ENCODE measurements at places on chromosomes 5 and 9.

- no peak for DNase-seq
Observed at GRCh38 chr9:134628354-134628736, 13.3 kb upstream of the COL5A1 start.

DNA sequence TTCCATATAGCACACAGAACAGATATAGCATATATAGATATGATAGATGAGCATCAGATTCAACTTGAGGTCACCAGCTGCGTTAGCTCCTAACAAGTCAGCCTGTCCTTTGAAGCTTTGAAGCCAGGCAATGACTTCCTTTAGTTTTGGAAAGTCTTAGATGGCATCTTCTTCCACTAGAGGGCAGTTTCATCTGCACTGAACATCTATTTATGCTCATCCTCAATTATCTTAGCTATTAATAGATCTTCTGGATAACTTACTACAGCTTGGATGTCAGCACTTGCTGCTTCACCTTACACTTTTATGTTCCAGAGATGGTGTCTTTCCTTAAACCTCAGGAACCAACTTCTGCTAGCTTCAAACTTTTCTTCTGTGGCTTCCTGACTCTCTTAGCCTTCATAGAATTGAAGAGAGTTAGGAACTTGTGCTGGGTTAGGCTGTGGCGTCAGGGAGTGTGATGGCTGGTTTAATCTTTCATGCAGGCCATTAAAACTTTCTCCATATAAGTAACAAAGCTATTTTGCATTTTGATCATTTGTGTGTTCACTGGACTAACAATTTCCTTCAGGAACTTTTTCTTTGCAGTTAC lies 1401.4 kb downstream of the EFNA5 start:
- no peak for DNase-seq

- no peak for DNase-seq
Observed at GRCh38 chr9:96858018-96858573, 3.8 kb upstream of the ZNF782 start.

DNA sequence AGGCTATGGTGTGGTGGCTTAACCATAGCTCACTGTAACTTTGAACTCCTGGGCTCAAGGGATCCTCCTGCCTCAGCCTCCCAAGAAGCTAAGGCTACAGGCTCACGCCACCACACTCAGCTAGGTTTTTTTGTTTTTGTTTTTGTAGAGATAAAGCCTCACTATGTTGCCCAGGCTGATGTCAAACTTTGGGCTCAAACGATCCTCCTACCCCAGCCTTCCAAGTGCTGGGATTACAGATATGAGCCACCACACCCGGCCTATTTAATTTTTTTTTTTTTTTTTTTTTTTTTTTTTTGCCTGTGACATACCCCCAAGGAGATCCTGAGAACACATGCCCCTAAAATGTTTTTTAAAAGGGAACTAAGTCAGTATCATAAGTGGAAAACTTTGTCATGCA lies 10.4 kb downstream of the FUBP3 start:
- DNase-seq: no peak

DNA sequence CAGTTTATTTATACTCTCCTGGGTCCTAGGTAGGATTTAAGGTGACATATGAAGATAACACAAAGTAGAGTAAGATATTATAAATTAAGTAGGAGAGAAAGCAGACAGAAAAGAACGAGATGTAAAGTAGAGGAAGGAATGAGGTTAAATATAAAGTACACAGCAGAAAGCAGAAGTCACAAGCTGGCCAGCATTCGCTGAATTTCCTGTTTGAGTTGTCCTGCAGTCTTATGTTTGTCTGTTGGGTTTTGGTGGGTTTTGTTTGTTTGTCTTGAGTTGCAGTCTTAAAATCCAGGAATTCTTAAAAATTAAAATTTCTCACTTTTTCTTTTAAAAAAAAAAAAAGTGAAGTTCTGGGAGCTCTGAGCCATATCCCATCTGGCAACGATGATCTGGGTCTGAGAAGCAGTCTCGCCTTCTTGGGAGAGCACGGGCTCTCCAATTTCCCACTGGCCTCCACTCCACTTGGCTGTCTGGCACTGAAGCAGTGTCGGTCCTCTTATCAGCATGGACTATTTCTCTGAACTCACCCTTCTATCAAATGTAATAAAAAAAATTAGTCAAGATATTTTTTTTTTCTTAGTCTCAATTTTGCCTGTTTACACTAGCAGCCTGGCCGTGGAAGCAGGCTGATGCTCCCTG lies 2.0 kb downstream of the S100Z start:
- no peak for DNase-seq

DNA sequence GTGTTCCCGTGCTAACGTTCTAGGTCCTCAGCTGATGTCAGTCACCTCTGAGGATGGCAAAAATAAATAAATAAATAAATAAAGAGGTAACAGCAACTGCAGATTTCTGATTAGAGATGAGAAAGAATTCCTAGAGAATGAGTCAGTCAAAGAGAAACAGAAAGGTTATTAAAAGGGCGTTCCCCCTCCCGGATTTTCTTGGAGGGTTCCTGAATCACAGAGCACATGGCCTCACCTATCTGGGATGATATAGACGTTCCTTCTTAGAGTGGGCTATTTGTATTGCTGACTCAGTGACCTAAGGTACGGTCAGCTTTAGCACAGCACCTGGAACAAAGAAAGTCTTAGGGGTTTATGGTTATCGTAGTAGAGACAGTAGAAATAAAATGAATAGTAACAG lies 30.6 kb downstream of the HTR4 start:
- DNase-seq: no peak

GRCh38 chr5:137344723-137345322 lies 154.3 kb downstream of the SPOCK1 start:
- no peak for DNase-seq

DNA sequence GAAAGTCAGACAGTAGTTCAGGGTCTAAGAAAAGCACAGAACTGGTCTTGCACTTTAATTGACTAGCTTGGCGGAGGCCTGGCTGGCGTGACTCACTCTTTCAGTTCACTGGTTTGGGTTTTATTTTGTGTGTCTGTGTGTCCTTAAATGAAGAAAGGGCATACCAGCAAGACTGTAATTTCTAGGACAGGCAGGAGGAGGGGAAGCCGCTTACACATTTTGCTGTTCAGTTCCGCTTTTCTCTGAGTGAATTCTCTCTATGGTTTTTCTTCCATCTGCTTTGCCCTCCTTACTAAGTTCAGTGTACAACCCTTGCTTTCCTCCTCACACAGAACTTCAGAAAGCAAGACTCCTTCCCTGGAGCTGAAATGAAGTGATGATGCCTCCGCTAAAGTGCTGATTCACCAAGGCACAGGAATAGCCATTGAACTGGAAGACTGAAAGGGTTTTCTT lies 150.8 kb downstream of the MEF2C start:
- no peak for DNase-seq

DNA sequence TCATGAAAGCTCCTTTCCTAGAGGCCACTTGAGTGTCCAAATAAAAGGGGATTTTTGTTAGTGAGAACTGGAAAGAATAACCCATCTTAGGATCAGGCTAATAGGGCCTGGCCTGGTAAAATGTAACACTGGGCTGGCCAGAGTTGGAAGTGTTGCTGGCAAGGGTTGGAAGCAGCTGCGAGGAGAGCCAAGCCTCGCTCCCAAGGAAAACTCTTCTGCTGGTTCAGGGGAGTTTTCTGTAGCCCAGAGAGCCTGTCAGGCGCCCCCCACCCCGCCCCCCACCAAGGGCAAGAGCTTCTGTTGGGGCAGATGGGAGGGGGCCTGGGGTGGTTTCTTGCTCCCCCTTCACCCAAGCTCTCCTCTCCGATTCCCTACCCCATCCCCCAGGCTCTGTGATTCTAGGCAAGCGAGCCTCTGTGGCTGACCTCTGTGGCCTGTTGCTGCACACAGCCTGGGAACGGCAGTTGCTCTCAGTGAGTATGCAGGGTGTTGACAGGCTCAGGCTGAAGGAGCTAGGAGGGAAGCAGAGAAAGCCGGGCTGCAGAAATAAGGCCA lies 547.8 kb downstream of the CCDC171 start:
- DNase-seq: no peak

DNA sequence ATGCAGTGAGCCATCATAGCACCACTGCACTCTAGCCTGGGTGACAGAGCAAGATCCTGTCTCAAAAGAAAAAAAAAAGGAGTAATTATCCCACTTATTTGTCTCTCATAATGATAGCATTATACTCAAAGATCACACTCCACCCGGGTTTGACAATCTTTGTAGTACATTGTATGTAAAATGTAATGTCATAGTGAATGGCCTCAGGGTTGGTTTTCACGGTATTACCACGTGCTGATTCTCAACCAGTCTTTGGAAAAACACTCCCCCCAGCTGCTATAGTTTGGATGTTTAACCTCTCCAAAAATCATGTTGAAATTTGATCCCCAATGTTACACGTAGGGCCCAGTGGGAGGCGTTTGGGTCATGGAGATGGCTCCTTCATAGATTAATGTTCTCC lies 402.4 kb upstream of the GRAMD2B start:
- DNase-seq: no peak

GRCh38 chr5:103804711-103805110 lies 242.1 kb upstream of the NUDT12 start:
- DNase-seq: no peak

DNA sequence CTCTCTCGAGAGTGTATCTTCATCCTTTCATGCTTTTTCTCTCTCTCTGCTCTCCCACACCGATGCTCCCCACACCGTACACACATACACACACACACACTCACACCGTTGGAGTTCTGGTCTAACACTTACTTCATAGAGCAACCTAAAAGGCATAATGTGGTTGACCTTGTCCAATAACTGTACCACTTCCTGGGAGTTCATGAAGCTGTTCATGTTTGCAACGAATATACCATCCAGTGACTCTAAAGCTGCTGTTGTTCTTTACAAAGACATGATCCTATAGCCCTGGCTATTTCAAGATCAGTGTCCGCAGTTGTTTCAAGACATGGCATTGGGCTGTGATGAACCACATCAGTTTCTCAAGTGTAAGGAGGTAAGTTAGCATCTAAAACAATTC lies 10.0 kb downstream of the MEF2C start:
- no peak for DNase-seq

DNA sequence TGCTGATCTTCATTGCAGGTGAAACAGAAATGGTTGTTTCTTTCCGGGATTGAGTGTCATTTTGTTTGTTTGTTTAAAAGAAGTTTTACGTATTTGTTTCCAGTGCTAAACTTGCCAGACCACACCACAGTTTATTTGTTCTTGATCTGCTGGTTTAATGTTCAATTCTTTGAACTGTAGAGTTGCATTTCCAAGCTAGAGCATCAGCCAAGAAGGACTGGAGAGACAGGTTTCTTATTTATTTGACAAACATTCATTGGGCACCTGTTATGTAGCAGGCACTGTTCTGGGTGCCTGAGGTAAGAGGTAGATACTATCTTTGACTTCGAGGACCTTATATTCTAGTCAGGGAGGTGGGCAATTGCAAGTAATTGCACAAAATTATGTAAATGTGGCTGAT lies 45.0 kb downstream of the MCCC2 start:
- DNase-seq: no peak

GRCh38 chr9:120938851-120939250 lies 12.3 kb upstream of the TRAF1 start:
- DNase-seq: no peak

DNA sequence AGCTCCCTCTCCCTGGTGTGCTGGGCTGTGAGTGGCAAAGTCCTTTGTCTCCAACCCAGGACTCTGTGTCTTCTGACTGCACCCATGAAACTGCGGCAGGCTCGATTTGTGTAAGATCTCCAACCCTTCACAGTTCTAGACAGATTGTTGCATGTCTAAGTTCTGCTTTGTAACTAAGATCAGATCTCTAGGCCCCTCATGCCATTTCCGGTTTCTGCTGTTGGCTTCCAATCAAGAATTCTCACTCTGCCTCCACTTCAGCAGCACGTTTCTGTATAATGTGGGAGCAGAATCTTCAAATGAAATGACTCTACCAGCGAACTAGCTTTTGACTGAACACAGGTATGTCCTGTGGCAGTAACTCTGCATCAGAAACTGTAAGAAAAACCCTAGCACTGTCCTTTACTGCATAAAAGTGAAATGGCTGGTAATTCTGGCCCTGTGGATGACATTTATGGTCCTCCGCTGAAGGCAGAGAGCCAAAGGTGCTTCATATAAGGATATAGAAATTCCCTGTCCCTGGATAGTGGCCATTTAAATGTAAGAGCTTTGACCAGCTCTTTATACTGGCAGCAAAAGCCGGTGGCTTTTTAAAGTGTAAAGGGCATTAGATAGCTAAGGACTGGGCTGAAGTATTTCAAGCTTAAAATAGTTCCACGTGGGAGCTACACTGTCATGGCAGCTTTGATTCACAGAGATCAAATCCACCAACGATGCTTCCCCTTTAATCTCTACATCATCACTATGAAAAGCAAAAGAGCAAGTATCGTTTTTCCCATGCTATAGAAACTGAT lies 319.0 kb upstream of the CDH6 start:
- DNase-seq: no peak

- no peak for DNase-seq
Observed at GRCh38 chr5:173191015-173191414, 44.0 kb downstream of the NKX2-5 start.

DNA sequence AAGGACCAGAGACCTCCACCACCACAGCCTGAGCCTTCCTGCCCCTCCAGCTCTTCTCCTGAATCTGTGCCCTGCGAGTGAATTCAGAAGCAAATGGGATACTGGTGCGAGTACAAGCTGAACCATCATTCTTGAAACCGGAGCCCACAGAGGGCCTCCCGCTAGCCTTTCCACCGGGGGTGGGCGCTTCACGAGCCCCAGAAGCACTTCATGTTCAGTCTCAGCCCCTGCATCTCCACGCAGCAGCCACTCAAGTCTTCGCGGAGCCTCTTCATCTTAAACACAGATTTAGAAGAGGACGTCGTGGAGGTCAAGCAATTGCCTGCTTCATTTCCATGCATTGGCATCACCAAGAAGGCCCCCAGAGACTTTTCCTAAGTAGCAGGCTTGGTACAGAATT lies 26.0 kb upstream of the OLFM1 start:
- no peak for DNase-seq

GRCh38 chr5:34789021-34789531 lies 49.9 kb upstream of the TTC23L start:
- no peak for DNase-seq

DNA sequence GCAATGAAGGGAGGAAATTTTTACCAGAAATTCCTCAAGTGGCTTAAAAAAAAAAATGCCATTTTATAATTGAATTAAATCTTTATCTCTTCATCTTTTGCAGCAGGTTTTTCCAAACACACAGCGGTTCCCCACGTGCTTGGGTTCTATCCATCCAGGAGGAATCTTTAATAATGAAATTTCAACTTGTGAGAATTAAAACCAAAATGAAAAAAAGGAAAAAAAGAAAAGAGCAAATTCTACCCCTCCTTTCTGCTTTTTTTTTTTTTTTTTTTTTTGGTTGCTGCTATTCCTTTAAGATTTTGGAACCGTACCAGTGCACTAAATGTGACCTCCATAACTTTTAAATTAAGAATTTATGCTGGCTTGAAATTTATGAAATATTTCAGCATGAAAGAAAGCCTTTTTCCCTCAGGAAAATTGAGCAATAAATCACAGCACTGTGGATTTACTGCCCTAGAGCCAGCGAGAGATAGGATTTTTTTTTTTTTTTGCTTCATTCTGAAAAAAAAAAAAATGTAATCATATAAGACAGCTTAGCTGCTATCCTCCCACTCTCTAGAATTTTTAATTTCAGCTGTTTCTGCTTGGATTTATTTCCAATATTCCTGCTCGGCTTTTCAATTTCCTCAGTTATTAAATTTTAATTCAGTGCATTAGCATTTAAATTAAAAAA lies 88.5 kb downstream of the ZNF618 start:
- DNase-seq: no peak

- DNase-seq: no peak
Observed at GRCh38 chr5:74616236-74617146, 24.0 kb downstream of the ENC1 start.

- no peak for DNase-seq
Observed at GRCh38 chr5:64861281-64861680, 92.6 kb downstream of the CWC27 start.

GRCh38 chr5:77418162-77418561 lies 74.0 kb downstream of the WDR41 start:
- DNase-seq: no peak

GRCh38 chr9:85168412-85168811 lies 498.9 kb downstream of the NTRK2 start:
- DNase-seq: no peak
